Endothelial cell of coronary artery (primary cell): ENCODE measurements at places on chromosomes 3 and 15. TPM values are rescaled to one million over a fixed set of nuclear protein-coding genes. Genes with fewer than 3 reads are reported as not detected.

Gene CD96
- not detected in 2 replicates for total RNA-seq

Gene BFSP2
- total RNA-seq, result not detected in 2 replicates

Gene MORC1
- total RNA-seq, result not detected in 2 replicates

Gene LRTM1
- total RNA-seq, result not detected in 2 replicates

Gene PLSCR2
- total RNA-seq, result 0.18 TPM in 1 of 2 replicates, not detected in the other

Gene RYK
- total RNA-seq, result 70.9 and 95.1 TPM in 2 replicates

Gene RASGRF1
- total RNA-seq, result not detected in 2 replicates

Gene SLITRK3
- total RNA-seq, result not detected in 2 replicates
